ENCODE measurements at places on chromosomes 5 and 9.

DNA sequence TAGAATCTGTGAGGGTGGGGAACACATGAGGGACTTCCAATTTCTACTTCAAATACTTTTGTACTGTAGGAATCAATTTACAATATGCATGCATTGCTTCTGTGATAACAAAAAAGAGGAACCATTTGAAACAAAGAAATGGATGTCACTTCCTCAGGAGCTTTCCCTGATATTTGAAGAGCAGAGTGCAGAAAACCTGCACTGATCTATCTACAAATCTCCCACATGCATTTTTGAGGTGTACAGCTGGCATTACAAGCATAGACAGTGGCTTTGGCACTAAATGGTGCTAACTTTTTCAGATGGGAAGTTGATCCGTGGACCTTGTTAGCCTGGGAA, 27.7 kb downstream of the YIPF5 start:
- no peak for DNase-seq

DNA sequence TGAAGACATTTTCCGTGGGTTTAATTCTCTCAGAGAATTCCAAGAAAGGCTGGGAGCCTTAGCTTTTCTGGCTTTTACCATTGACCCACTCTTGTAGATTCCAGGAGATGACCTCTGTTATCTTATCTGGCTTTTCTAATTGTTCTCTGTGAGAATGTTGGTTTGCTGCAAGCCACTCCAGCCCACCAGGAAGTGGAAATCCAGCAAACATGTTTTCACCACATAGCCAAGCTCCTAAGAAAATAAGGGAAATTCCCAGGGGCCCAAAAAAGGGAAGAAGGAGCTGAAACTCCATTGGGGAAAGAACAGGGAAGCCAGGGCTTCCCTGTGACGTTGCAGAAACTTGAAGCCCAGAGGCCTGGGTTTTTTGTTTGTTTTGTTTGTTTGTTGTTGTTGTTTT, 19.7 kb downstream of the GPR107 start:
- DNase-seq, result peak; percentile 18

DNA sequence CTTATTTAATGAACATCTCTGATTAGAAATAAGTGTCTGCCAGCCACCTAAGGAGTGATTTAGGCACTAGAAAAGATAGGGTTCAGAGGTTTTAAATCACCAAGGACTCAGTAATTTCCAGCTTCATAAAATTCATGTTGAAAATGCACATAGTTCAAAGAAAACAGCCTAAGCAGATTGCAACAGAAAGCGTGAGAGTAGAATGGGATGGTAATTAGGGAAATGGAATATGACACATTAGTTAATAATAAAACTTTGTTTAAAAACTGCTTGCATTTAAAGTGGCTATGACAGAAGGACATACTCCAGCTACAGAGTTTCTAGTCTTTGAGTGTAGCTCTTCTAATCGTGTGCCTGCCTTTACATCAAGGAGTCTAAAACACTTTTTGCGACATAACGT, 490.8 kb downstream of the TLE4 start:
- no peak for DNase-seq

- peak; percentile 80 for DNase-seq
Measured at GRCh38 chr9:127058645-127059021, 63.8 kb downstream of the ANGPTL2 start.

- no peak for DNase-seq
Measured at GRCh38 chr5:148397968-148398595, 14.3 kb downstream of the FBXO38 start.

GRCh38 chr9:84751921-84752320, 82.4 kb downstream of the NTRK2 start:
- DNase-seq, result no peak

GRCh38 chr9:132768932-132769905, 99.0 kb downstream of the GTF3C4 start:
- DNase-seq, result peak; percentile 58
